CD8-positive, alpha-beta memory T cell (primary cell): ENCODE measurements at places on chromosomes 16 and 17.
A peak's percentile ranks its signal among the peaks of the same experiment; 100 is the strongest.

DNA sequence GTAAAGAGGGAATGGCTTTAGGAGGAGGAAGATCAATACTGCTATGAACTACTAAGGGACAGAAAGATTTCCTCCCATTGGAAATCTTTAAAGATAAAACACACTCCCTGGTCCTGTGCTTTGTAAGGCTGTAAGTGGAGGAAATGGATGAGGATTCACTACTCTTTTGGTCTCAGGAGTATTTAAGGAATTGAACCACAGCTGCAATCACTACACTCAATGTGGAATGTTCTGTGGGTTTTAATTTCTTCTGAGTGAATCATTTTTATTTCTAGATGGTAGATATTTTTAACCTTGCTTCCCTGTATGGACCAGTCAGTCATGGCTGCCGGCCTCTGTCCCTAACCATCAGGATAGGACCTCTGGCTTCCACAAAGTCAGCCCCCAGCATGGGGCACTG lies 65.6 kb downstream of the SDR42E1 start:
- no peak for DNase-seq

DNA sequence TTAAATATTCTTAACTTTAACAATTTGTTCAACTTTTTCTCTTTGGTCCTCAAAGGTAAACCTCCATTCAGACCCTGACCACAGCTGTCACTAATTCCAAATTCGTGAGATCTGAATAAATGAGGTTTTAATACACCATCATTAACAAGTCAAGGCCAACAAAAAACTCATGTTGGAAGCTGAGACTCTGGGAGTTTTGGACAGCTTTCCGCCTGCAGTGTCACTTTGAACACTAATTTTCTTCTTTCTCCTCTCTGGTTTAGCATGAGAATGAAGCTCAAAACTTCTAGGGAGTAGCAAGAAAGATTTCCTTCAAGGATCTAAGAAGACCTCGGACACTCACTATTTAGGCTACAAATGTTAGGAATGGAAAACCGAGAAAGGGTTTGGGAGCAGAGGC lies 32.7 kb upstream of the DNAH9 start:
- DNase-seq, result no peak

GRCh38 chr16:4370151-4370550 lies 1.5 kb upstream of the VASN start:
- DNase-seq, result no peak

GRCh38 chr16:55825115-55825728 lies 7.7 kb downstream of the CES1 start:
- no peak for DNase-seq

- DNase-seq, result no peak
Observed at GRCh38 chr16:53962041-53962440, 258.1 kb downstream of the FTO start.

- DNase-seq, result no peak
Observed at GRCh38 chr16:8713635-8714172, 39.3 kb downstream of the ABAT start.

DNA sequence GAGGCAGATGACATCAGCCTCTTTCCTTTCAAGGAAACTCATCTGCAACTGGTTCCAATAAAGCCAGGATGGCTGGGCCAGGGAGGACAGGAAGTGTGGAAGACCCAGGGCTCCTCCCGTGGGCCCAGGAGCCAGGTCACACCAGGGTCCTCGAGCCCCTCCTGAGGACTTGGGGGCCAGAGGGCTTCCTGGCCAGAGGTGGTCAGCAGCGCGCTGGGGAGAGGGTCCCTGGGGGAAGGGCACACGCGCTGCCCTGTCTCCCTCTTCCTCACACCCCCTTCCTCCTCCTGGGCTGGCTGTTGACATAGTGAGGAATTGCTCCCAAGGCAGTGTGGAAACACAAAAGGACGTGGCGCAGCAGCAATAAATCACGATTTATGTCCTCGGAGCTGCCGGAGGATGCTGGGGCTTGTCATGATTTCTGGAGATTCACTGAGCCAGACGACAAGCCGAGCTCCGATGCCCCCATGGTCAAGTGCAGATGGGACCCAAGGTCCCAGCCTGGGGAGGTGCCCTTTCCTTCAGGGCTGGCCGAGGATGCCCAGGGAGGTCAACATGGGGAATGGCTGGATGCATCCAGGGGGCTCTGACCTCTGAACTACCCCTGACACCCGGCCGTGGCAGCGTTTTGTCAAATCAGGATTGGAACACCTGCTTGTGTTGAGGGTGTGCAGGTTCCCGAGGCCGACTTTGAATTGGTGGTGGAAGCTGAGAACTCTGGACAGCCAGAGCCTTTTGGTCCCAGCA lies 152.6 kb downstream of the IRF8 start:
- no peak for DNase-seq

- no peak for DNase-seq
Observed at GRCh38 chr17:78276098-78276887, 44.9 kb downstream of the TMEM235 start.

DNA sequence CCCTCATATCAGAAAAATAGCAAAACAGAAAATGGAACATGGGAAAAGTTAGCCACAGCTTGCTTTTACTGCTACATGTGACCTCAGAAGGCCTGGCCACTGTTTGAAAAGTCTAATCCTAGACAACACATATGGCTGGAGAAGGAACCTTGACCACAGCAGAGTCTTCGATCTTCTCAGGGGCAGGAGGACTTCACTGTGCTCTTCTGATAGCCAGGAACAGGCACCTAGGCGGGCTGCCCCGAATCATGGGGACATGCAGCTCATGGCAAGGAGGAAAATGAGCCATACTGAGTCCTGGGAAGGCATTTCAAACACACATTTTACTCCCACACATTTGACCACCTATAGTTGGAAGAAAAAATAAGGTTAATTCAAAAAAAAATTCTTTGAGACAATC lies 31.1 kb upstream of the ADORA2B start:
- no peak for DNase-seq

DNA sequence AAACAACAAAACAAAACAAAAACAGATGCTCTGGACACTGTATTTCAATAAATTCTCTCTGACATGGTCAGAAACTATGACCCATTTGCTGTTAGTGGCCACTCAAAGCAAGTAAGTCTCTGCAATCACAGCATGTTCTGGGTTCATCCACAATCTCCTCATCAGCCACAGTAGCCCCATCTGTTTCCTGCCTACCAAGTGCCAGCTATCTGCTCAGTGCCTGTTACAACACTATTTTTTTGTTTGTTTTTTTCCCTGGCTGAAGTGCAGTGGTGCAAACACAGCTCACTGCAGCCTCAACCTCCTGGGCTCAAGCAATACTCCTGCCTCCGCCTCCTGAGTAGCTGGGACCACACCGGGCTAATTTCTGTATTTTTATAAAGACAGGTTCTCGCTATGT lies 137.9 kb downstream of the SOX9 start:
- no peak for DNase-seq

GRCh38 chr17:79046916-79047280 lies 22.9 kb downstream of the C1QTNF1 start:
- DNase-seq, result no peak

- DNase-seq, result no peak
Observed at GRCh38 chr17:55585629-55586028, 74.4 kb upstream of the SMIM36 start.

DNA sequence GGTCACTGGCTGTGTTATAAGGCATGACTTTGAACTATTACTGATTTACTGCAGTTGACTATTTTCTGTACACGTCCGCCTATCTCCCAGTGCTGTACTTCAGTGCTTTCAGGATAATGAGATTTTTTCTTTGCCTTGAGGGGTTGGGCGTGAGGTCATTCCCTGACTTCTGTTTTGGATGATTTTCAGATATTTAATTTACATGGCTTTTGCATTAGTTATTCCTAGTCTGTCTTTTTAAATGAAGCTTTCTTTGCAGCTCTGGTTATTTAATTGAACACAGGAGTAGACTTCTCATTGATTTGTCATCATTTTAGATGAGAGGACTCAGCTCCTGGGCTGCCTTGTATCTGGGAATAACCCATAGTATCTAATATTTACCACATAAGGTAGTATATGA lies 23.7 kb downstream of the WIPF2 start:
- no peak for DNase-seq

DNA sequence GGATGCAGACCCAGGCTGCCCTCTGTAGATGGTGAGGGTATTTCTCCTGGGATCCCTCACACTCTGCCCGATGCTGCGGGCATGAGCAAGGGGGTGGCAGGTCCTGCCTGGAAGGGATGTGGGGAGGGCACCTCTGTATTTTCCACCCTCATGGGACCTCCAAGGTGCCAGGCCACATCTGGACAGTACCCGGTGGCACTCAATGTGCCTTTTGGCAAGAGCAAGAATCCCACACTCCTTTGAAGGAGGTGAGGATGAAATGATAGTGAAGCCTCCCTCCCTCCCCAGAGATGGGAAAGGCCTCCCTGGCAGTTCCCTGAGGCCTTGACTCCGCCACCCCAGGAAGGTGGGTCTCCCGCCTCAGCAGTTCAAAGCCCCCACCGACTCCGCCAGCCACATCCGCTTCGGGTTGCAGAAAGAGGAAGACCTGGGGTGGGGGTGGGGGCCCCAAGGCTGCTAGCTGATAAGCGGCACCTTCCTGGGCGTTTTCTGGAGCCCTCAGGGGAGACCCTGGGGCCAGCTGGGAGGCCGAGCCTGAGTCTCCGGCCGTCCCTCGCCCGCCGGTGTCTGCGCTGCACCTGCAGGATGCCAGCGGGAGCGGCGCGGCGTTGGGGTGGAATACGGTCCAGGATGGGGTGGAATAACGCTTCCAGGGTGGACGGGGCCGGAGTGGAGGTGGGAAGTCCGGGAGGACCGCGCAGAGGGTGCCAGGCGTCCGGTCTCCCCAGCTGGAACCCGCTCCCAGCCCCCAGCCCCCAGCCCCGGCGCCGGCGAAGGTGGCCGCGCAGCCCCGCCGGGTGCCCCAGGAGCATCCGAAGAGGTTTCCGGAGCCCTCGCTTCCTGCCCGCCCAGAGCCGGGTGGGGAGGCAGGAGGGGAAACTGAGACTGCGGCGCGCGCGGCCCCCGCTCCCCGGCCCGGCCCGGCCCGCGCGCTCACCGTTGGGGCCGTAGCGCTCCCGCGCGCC lies 718 bp downstream of the ATP2A3 start:
- peak; percentile 75 for DNase-seq

DNA sequence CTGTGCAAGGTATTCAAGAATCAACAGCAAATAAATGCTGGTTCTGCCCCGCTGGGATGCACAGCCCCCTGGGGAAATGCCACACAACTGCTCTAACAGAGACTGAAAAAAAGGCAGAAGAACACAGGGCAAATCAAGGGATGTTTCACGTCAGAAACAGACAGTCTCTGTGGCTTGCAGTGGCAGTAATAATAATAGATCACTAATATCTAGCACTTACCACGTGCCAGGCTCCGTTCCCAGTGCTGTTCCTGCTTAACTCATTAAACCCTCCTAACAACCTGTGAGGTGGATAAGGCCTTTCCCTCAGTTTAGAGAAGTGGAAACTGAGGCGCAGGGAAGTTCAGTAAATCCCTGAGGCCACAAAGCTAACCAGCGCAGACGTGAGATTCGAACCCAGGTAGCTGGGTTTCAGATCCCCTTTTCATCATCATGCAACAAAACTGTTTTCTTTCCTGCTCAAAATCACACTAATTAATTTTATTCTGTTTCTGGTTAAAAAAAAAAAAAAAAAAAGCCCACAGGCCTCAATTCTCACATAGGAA lies 36.7 kb downstream of the ARHGAP17 start:
- DNase-seq, result no peak

- DNase-seq, result peak; percentile 67
Observed at GRCh38 chr17:9239793-9240658, 218.7 kb downstream of the NTN1 start.

DNA sequence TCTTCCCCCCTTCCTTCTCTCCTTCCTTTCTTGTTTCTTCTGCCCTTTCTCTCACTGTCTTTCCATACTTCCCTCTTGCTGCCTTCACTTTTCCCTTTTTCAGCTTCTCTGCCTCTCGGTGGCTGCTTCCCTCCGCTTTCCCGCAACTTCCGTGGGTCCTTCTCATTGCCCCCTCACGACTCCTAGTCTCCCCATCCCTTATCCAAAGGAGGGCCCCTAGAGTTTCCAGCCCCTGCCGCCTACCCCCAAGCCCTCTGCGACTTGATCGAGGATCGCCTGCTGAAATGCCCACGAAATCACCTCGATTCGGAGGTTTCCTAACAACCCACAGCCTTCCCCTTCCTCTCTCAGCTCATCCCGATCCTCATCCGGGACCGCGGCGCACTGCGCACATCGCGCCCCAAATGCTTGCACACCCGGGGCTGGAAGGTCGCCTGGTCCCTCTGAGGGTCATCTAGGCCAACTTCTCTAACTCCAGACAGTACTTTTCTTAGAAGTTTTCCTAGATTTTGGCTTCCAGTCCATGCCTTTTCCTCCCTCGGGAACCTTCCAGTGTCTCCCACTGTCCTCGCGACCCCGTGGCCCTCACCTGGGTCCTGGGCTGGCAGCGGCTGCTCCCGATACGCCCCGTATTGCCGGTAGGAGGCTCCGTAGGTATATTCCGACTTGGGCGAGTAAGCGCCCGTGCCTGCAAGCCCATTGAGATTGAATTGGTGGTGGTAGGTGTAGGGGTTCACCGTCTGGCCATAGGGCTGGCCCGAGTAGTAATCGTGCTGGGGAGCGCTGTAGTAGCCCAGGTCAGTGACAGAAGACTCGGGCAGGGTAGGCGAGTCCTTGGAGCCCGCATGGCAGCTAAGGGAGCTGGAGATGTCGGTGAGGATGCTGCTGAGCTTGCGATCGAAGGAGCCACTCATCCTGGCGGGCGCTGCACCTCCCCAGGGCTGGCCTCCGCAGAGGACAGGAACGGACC lies 654 bp downstream of the DLX3 start:
- no peak for DNase-seq

- no peak for DNase-seq
Observed at GRCh38 chr17:66677201-66677981, 157.5 kb upstream of the CACNG5 start.

DNA sequence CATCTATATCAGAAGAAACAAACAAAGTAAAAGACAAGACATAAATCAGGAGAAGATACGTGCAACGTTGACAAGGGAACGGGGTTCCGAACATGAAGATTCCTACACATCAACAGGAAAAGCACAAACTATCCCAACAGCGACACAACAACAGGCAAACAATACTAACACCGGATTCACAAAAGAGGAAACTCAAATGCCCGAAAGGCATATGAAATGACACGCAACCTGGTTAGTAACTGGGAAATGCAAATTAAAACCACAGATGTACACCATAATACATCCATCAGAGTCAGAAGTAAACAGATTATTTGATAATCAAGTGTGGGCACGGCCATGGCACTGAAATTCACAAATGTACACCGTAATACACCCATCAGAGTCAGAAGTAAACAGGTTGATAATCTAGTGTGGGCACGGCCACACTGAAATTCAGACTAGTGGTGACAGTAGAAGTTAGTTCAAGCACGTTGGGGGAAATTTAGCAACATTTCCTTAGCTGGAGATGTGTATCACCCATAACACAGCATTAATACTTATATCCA lies 171.9 kb upstream of the RPH3AL start:
- no peak for DNase-seq

- peak; percentile 92 for DNase-seq
Observed at GRCh38 chr17:51153210-51154072, at the start of gene NME1. Gene NME1, plus strand, starts transcription at chr17:51153559. Its CDS starts 2,096 bp downstream, at chr17:51155655.

DNA sequence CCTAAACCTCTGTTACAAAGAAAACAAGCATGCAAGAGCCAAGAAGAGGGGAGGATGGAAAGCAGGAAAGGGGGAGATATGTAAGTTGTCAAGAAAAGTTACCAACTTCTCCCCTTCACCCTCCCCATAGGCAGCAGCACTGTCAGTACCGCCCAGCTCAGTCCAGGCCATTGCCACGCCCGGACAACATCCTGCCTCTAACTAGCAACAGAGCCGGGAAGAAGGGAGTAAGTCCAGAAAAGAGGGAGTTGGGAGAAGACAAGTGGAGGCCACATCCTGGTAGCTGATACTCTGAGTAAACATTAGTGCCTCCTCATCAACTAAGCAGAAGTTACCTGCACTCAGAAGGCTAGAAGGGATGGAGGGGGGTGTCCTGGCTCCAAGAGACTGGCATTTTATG lies 113.6 kb downstream of the SMG6 start:
- DNase-seq, result no peak

GRCh38 chr17:60522889-60523626 lies 3.0 kb downstream of the APPBP2 start:
- DNase-seq, result no peak
